Cortex of kidney (tissue), 1 donor: ENCODE measurements at places on chromosomes 4 and X.

DNA sequence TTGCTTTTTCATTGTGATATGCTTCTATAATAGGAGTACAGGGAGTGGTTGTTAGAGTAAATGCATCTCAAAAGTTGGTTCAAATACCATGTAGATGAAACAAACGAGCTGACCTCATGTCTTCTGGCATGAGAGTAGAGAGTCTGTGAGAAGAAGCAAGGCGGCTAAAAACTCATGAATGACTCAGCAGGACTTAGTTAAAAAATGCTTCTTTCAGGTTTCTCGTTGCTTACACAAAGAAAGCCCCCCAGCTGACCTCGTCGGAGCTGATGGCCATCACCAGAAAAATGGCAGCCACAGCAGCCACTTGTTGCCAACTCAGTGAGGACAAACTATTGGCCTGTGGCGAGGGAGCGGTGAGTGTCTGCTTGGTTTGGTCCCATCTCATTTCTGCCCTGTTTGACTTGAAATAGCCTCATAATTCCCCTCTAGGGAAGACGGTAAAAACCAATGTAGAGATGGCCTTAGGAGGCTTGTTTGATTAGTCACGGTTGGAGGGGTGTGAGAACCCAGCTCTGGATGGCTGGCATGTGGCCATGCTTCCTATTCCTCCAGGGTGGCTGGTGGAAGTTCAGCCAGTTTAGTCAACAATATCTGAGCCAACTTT lies 14.5 kb downstream of the AFP start:
- no peak for DNase-seq

DNA sequence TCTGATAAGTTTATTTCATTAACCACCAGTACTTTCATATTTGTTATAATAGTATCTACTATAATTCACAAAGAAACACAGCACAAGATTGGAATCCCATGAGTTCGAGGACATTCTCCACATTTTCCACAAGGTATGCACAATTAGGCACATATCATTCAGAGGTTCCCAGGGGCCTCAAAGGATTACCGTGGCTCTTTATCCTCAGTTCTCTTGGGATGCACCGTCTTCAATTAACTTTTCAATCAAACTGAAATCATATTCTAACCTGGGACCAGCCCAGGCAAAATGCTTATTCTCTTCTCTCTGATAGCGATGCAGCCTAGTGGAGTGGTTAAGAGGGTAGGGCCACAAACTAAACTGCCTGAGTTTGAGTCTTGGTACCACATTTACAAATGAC lies 242.6 kb upstream of the RASGEF1B start:
- DNase-seq: no peak

DNA sequence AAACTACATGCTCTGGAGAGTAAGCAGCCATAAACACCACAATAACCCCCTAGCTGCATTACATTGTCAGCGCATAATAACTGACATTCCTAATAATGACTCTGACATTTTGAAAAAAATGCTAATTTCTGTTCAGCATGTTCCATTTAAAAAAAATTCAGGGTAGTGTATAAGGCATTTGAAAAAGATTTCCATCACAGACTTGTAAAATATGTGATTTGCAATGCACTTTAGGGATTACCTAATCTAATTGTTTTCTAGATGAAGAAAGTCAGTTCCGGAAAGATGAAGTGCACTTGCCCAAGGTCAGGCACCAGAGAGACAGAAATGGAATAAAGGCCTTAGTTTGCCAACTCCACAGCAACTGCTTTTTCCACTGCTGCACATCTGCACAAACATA lies 55.3 kb downstream of the FANCB start:
- no peak for DNase-seq

DNA sequence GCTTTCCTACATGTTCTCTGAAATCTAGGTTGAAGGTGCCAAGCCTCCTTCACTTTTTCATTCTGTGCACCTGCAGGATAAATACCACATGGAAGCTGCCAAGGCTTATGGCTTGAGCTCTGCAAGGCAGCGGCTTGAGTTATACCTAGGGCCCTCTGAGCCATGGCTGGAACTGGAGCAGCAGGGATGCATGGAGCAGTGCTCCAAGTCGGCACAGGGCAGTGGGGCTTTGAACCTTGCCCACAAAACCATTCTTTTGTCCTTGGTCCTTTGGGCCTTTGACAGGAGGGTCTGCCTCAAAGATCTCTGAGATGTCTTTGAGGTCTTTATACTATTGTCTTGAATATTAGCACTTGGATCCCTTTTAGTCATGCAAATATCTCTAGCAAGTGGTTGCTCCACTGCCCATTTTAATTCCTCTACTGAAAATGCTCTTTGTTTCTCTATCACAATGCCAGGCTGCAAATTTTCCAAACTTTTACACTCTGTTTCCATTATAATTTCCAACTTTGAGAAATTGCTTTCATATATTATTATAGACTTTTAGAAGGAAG lies 536.2 kb upstream of the KLHL4 start:
- DNase-seq: no peak

DNA sequence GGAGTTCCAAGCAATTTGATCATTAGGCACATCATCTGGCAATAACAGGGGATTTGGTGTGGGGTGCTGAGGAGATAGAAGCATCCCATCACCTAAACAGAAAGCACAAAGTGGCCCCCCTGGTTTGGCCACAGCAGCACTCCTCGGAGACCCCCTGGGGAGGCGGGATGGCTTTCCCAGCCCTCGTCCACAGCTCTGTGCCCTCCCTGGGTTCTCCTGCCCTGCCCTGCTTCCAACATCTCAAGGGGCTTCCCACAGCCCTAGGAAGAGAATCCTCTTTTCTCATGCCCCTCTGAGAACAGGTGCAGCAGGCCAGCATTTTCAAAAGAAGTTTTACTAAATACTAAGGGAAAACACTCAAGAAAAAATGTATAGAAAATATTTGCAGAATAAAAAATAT lies 12.8 kb downstream of the ATP5ME start:
- DNase-seq: no peak

GRCh38 chr4:186832906-186833305 lies 109.2 kb upstream of the FAT1 start:
- DNase-seq: no peak

DNA sequence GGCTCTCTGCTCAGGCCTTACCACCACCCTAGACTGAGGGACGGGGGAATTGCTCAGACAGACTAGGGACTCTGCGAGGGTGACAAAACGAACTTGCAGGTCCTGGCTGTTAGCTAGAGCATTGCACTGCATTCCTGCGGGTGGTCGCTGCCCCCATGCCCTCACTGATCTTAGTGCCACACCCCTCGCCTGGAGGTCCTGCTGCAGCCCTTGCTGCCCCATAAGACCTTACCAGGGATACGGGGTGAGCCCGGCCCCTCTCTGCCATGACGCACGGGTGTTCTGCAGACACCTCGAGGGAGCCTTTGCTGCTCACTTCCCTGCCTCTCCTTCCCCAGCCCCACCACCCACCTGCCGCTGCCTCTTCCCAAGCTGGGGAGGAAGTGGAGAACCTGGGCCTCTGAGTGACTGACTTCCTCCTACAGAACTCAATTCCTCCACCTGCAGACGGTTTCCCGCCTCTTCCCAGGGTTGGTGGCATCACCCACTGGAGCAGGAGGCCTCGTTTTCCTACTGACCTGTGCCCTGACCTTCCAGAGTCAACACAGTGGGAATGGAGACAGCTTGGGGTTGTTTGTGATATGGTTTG lies 19.8 kb upstream of the TBC1D14 start:
- DNase-seq: no peak
